NT2/D1 (cell line): ENCODE measurements at places on chromosomes 1 and 21.

- DNase-seq: no peak
Observed at GRCh38 chr1:229244091-229244490, 26.8 kb upstream of the RAB4A start.

GRCh38 chr1:156727926-156728598 is at the start of gene METTL25B:
TSS of gene METTL25B (plus strand) at chr1:156728469. CDS start at chr1:156729105, 636 bp downstream.
- no peak for DNase-seq

GRCh38 chr1:229557200-229557850 is 1.2 kb downstream of the ABCB10 start:
- DNase-seq: no peak

DNA sequence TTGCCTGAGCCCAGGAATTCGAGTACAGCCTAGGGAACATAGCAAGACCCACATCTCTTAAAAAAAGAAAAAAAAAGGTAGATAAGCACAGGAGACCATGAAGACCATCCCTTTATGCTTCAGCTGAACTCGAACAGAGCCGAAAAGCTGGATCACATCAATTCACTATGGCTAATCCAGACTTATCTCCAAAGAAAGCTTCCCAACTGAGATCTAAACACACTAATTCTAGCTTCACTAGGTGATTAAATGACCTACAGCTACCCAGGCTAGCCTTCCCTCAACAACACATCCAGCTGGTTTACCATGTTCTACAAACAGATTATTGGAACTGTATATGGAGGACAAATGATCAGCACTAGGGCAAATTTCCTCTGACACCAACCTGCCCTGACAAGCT is 44.0 kb upstream of the NR5A2 start:
- no peak for DNase-seq

GRCh38 chr1:181898773-181899172 is 162.7 kb downstream of the ZNF648 start:
- DNase-seq: no peak

GRCh38 chr1:36411674-36412648 is 14.3 kb upstream of the LSM10 start:
- DNase-seq: no peak

- DNase-seq: no peak
Observed at GRCh38 chr21:36547464-36547863, 67.5 kb upstream of the CLDN14 start.

DNA sequence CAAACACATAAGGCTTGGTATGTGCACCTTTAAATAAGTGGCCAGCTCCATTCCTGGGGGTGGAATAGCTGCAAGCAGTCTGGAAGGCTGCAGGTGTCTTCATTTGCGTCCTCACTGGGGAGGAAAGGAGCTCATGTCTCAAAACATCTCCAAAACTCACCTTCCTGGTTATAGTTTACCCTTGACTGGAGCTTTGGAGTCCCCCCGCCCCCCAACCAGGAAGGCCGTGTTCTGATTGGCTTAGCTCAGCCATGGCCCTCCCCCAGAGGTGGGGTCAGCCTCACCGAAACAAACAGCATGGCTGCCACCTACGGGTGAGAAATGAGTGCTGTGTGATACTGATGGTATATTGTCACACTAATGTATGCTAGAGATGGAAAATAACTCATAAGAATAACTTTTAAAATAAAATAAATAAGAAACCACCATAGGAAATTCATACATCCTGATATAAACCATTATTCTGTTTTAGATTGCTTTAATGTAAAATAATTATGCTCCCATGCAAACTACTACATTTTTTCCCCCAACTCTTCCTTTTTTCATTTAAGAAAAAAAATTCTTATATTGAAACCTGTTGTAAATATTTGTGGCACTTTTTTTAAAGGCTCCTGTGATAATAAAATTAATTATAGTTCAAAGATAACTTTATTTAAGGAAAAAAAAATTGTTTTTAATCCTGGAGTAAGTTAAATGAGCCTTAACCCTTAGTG is 90.8 kb downstream of the ZP4 start:
- DNase-seq: peak; percentile 55

DNA sequence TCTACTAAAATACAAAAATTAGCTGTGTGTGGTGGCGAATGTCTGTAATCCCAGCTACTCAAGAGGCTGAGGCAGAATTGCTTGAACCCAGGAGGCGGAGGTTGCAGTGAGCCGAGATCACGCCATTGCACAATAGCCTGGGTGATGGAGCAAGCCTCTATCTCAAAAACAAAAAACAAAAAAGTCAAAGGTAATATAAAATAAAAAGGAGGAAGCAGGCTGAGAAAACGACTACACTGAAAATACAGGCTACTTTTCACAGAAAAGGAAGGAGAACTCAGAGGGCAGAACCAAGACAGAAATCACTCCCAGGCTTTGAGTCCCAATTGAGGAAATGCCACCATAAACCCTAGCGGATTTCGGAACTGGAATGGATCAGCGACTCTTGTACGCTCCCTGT is 5.9 kb upstream of the A3GALT2 start:
- DNase-seq: no peak

- DNase-seq: no peak
Observed at GRCh38 chr21:39553331-39553730, 59.4 kb upstream of the B3GALT5 start.

DNA sequence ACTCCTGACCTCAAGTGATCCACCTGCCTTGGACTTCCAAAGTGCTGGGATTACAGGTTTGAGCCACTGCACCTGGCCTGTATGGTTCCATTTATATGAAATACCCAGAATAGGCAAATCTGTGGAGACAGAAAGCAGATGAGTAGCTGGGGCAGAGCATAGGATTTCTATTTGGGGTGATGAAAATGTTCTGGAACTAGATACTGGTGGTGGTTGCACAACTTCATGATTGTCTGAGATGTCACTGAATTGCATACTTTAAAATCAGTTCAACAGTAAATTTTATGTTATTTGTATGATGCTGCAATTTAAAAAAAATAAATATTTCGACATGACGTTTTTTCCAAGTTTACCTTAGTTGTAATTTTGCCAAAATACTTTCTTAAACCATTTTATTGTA is 23.9 kb downstream of the ITSN1 start:
- no peak for DNase-seq

GRCh38 chr1:79090985-79091384 is 84.5 kb upstream of the ADGRL4 start:
- no peak for DNase-seq

- no peak for DNase-seq
Observed at GRCh38 chr1:87154384-87154783, 174.3 kb upstream of the LMO4 start.

DNA sequence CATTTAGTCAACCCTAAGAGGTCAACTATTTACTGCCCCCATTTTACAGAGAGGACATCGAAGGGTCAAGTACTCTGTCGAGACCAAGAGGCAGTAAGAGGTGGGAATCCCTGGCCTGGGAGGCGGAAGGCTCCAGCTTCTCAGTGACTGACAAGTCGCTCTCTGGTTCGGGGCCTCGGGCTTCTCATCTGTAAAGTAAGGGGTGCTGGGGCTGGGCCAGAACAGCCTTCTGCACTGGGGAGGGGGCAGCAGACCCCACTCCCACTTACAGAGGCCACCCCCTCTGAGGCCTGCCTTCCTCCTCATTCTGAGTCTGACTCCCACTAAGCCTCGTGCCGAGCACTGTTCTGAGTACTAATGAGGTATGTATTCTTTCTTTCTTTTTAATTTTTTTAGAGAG is 17.0 kb upstream of the IFNLR1 start:
- DNase-seq: no peak

DNA sequence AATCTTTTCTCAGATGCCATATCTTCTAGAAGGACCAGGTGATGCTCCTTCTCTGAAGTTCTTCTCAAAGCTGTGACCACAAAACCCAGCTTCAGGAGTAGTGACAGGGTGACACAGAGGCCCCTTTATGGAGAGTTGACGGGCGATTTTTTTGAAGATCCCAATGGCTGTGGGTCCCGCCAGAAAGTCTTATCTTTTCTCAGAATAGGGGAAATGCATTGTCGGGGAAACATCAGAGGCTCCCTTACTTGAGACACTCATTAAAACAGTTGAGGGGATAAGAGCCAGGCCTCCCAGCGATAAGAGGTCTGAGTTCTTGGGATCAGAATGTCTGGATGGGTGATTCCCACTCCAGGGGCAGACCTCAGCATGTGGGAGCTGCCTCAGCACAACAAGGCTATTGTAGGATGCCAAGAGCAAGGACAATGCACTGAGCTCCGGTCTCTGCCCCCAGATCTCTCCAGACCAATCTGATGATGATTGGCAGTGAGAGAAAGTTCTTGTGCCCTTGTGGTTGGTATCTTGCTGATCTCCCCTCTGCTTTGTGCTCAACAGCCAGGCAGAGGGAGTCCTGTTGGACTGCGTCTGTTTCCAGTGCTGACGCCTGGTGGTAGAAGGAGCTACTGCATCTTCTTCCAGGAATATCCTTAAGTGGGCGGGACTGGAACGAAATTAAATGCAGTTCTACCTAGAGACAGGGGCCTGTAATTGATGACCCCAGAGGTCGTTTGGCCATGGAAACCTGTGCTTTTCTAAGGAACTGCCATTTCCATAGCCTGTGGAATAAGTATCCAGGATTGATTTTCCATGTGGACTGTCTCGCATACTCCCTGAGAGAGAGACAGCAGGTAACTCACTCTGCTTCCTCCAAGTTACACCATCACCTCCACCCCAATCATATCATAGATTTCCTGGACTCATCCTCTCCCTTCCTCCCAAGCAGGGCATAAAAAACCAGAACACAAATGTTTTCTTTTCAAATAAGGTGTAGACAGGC is 6.8 kb upstream of the ACKR1 start:
- peak; percentile 88 for DNase-seq

DNA sequence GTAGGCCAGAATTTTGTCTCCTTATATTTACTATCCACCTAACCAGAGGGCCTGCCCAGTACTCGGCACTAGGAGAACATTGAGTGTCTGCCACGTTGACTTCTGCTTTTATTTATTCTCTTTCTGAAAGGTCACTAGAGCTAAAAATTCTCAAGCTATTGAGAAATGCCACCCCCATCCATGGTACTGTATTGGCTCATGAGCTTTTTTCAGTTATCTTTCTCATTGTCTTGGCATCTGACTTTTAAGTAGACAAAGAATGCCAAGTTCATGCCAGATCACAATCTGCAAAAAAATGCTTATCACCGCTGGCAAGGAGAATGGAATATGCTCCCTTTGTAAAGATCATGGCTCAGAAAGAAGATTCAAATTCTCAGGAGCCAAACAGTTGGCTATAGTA is 49.8 kb upstream of the MROH9 start:
- no peak for DNase-seq

- peak; percentile 77 for DNase-seq
Observed at GRCh38 chr1:63148825-63149645, 173.3 kb upstream of the FOXD3 start.

GRCh38 chr1:218330043-218330623 is 15.0 kb upstream of the TGFB2 start:
- DNase-seq: no peak

- DNase-seq: no peak
Observed at GRCh38 chr21:31316488-31317169, 27.4 kb downstream of the TIAM1 start.

DNA sequence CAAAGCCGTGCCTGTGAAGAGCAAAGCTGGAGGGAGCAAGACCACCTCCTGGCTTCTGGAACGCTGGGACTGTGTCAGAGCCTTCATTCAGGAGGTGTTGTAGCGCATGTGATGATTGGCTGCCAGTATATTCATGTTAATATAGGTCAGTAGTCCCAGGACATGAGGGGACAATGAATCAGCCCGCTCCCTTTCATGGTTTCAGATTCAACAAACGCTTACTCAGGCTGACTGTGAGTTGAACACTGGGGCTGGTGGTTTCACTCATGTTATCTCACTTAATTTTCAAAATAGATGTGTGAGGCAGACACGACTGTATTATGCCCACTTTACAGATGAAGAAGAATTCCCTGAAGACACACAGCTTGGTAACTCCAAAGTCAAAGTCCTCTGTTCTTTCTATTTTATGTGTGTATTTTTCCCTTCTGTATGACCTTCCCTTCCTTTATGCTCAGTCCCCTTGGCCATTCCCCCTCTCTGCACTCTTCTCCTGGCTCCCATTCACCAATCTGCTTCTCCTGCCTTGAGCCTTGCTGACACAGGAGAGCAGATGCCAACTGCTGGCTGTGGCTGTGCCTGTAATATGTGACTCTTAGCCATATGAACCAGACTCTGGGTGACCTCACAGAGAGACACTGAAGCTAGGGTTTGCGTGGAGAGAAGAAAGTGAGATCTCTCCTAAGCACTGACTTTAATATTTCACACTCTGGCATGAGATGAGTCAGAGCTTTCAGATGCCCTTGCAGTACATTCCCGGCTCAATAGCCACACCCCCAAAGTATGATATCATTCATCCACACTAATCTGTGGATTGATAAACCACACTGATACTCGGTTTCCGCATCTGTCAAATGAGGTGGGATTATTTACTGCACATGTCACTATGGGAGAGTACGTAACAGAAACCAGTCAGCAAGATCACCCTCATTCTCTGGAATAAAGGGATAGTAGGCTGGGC is 31.4 kb upstream of the KIRREL1 start:
- no peak for DNase-seq

DNA sequence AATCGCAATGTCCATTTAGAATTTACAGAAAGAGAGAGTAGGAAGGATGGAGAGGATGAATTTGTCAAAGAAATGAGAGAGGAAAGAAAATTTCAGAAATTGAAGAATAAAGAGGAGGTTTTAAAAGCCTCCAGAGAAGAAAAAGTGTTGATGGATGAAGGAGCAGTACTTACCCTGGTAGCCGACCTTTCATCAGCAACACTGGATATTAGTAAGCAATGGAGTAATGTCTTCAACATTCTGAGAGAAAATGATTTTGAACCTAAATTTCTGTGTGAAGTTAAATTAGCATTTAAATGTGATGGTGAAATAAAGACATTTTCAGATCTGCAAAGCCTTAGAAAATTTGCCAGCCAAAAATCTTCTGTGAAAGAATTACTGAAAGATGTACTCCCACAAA is 12.5 kb downstream of the L1TD1 start:
- DNase-seq: no peak

GRCh38 chr1:43706598-43707189 is 642 bp upstream of the ST3GAL3 start:
- DNase-seq: peak; percentile 48
